ENCODE measurements at places on chromosomes 5 and 9.

DNA sequence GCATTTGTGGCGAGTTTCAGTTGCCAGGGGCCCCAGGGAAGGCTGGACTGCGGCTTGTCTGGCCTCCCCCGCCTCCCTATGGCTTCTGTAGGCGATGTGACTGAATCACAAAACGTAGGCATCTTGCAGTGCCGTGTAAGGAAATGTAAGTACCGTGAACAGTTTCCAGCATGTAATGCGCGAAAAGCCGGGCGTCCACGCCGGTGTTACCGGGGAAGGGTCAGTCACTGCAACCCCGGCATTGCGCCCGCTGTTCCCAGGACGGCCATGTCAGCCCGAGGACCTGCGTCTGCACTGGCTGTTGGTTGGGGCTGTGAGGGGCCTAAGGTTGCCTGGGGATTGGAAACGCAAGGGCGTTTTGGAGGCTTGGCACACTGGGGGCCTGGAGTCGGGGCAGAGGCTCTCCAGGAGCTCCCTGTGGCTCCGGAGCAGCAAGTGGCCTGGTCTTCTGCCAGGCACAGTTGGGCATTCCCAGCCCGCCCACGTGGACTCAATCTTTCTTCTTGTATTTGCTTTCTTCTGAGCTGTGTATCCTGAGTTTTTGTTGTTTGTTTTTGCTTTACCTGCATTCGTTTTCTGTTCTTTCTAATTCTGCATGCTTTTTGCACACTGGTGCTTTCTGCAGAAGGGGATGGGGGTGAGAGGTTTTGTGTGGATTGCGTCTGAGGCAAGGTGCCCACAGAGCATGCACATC, 36.9 kb upstream of the PLEKHG4B start:
- DNase-seq, result peak; percentile 52
- no peaks in the 10 kb centered on the region for H3K4me1 ChIP-seq
- H3K27ac ChIP-seq, result no peak overlapping the region
- peak overlapping the region; percentile 15 for H3K4me3 ChIP-seq

DNA sequence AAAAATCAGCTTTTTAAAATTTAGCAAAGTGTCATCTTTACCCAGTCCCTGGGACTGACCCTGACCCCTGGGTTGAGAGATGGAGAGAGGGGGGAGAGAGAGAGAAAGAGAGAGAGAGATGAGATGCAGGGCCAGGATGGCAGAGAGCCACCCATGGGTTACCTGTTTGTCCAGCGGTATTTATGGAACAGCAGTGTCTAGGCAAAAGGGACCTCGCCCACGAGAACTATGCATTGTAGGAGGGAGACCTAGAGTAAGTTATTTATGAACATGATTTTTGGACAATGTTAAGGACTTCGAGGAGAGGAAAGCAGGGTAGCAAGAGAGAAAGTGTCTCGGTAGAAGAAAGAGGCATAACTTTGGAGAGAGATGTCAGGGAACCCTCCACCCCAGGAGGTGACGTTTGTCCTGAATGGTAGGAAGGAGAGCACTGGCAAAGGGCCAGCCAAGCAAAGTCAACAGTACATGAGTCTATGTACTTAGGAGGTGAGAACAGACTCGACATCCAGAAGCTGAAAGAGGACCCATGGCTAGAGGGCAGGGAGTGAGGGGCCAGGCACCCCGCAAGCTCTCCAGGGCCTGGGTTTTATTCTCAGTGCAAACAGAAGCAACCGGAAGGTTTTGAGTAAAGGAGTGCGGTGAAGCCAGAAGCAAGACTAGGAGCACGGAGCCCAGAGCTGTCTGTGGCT, 30.5 kb upstream of the MSX2 start:
- H3K27me3 ChIP-seq, result peaks cover 50% of the 10 kb centered on the region
- H3K4me1 ChIP-seq, result no peaks in the 10 kb centered on the region
- H3K27ac ChIP-seq, result no peak overlapping the region
- DNase-seq, result no peak

- H3K27me3 ChIP-seq, result no peaks in the 10 kb centered on the region
- H3K4me1 ChIP-seq, result no peaks in the 10 kb centered on the region
- no peak overlapping the region for H3K4me3 ChIP-seq
Measured at GRCh38 chr9:100784755-100785154, 206.9 kb downstream of the CAVIN4 start.

GRCh38 chr5:174990909-174991308, 266.5 kb downstream of the MSX2 start:
- no peak overlapping the region for H3K27ac ChIP-seq
- H3K36me3 ChIP-seq, result no peaks in the 10 kb centered on the region

- H3K36me3 ChIP-seq, result no peaks in the 10 kb centered on the region
- DNase-seq, result no peak
- H3K4me3 ChIP-seq, result no peak overlapping the region
Measured at GRCh38 chr5:112263469-112263868, 155.6 kb downstream of the EPB41L4A start.

- H3K27me3 ChIP-seq, result peaks cover 12% of the 10 kb centered on the region
- H3K36me3 ChIP-seq, result no peaks in the 10 kb centered on the region
- no peak overlapping the region for H3K4me3 ChIP-seq
- DNase-seq, result no peak
- no peaks in the 10 kb centered on the region for H3K4me1 ChIP-seq
Measured at GRCh38 chr5:82465235-82465634, 187.1 kb upstream of the RPS23 start.

DNA sequence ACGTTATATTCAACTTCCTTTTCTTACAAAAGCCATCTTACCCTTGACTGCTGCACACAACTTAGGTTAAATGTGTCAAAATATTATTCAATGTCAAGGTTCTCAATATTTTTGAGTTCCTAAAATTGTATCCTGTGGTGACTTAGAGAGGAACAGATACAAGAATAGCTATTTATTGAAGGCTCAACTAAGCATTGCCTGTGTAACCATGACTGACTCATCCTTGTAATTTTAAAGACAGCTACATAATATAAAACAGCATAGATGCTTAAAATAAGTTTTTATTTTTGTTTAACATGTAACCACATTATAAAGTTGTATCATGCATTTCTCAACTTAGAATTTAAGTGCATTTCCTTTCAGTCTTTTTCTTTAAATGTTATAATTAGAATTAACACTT, 312.9 kb upstream of the RGMB start:
- no peaks in the 10 kb centered on the region for H3K4me1 ChIP-seq
- no peaks in the 10 kb centered on the region for H3K27me3 ChIP-seq
- no peaks in the 10 kb centered on the region for H3K36me3 ChIP-seq
- DNase-seq, result no peak
- no peak overlapping the region for H3K4me3 ChIP-seq
- no peak overlapping the region for H3K27ac ChIP-seq

DNA sequence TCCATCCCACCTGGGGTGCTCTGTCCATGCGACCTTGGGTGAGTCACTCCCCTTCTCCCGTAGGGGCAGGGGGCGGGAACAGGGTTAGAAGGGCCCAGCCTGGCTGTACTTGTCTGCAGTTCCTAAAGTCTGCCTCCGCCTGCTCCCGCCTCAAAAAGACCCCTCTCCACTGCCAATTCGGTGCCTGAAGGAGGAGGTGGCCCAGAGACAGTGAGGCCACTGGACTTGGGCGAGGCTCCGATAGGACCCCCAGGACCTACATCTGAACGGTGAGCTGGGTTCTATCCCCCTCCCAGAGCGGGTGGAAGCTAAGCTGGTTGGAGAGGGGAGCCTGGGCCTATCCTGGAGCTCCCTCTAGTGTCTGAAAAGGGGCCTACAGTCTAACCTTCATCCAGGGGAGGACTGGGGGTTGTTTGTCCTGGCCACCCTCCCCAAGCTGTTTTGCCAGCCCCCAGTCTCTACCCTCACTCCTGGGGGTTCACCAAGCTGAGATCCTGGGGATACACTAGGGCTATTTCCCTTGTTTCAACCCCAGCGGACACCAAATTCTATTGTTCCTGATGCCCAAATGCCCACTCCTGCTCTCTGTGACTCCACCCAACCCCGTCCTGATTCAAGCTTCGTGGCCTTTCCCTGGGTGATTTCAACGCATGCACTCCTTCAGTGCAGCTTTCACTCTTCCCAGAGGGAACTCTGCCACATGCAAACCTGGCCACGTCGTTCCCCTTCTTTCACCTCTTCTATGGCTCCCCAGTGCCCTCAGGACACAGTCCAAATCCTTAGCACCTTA, 6.1 kb upstream of the CRB2 start:
- H3K4me1 ChIP-seq, result peaks cover 6% of the 10 kb centered on the region
- DNase-seq, result peak; percentile 92
- no peak overlapping the region for H3K4me3 ChIP-seq
- H3K27me3 ChIP-seq, result peaks cover 6% of the 10 kb centered on the region

- no peak overlapping the region for H3K4me3 ChIP-seq
- no peak for DNase-seq
- H3K27ac ChIP-seq, result no peak overlapping the region
- no peaks in the 10 kb centered on the region for H3K36me3 ChIP-seq
- no peaks in the 10 kb centered on the region for H3K27me3 ChIP-seq
Measured at GRCh38 chr9:131053896-131054295, 42.4 kb upstream of the AIF1L start.

DNA sequence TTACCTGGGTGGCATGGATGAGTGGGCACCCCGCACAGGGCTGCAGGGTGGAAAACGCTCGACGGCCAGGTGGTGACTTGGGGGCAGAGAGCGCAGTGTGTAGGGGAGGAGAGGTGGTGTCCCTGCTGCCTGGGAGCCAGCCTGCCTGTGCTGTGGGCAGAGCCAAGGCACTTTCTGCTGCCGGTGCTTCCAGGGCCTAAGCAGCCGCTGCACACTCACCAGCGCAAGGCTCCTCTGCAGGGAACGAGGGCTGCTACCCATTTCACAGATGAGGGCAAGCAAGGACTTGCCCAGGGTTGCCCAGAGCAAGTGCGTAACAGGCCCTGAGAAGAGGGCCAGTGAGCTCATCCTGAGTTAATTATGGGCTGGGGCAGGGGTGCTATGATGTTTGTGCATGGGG, 62.5 kb downstream of the CRB2 start:
- DNase-seq, result no peak
- no peaks in the 10 kb centered on the region for H3K27me3 ChIP-seq
- H3K27ac ChIP-seq, result no peak overlapping the region
- peaks cover 2% of the 10 kb centered on the region for H3K4me1 ChIP-seq

DNA sequence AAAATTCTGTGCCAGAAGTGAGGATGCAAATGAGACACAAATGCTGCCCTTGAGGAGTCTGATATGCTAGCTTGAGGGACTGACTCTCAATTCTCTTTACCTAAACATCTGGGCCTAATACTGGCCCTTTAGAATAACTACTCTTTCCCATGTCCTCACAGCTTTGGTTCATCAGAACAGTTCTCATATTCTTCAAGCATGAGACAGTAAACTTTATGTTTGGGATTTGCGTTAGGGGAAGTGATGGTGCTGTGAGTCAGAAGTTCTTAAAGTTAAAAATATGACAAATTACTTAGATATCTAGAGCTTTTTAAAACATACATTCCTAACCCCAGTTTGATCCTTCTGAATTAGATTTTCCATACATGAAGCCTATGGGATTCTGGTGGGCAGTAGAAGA, 665.0 kb upstream of the RGMB start:
- H3K4me3 ChIP-seq, result no peak overlapping the region
- H3K4me1 ChIP-seq, result no peaks in the 10 kb centered on the region

DNA sequence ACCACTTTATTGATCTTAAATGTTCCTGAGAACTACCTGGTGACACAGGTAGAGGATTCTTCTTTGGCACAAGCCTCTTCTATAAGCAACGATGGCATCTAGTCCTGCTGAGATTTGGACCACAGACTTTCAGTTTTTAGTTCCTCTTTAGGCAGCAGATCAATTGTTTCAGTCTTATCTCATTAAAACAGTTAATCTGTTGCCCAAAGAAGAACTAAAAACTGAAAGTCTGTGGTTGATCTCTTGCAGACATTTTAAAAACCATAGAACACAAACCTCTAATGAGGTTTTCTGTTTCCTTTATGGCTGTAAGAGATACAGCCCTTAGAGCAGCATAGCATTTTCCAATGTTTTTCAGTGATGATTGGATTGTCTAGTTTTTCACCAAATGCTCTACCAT, 480.9 kb downstream of the MTRR start:
- no peak for DNase-seq
- no peaks in the 10 kb centered on the region for H3K36me3 ChIP-seq
- no peak overlapping the region for H3K27ac ChIP-seq
- no peak overlapping the region for H3K4me3 ChIP-seq
- no peaks in the 10 kb centered on the region for H3K27me3 ChIP-seq
- no peaks in the 10 kb centered on the region for H3K4me1 ChIP-seq

GRCh38 chr9:70924380-70924779, 197.0 kb downstream of the TRPM3 start:
- H3K4me3 ChIP-seq, result no peak overlapping the region
- H3K27me3 ChIP-seq, result peaks cover 2% of the 10 kb centered on the region
- no peaks in the 10 kb centered on the region for H3K36me3 ChIP-seq
- no peaks in the 10 kb centered on the region for H3K4me1 ChIP-seq
- no peak for DNase-seq
- H3K27ac ChIP-seq, result no peak overlapping the region

DNA sequence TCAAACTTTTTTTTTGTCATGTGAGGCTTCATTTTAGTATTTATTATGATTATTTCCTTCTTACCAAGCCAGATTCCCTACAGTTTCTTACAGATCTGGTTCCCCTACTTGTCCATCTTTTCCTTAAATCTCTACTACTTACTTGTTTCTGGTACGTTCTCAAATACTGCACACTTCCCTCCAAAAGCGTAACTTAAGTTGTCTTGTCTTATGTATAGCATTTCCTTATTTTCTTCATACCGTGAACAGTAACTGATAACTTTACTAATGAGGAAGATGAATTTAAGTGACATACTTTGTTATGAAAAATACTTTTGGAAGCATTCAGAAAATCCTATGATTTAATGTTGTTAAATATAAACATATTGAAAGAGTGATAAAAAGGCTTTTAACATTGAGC, 67.3 kb downstream of the PARP8 start:
- H3K36me3 ChIP-seq, result peaks cover 15% of the 10 kb centered on the region
- peaks cover 4% of the 10 kb centered on the region for H3K4me1 ChIP-seq
- no peak overlapping the region for H3K27ac ChIP-seq
- no peak for DNase-seq

GRCh38 chr5:164958688-164959087, 1453.3 kb downstream of the MAT2B start:
- no peaks in the 10 kb centered on the region for H3K27me3 ChIP-seq
- no peaks in the 10 kb centered on the region for H3K4me1 ChIP-seq
- H3K4me3 ChIP-seq, result no peak overlapping the region
- no peaks in the 10 kb centered on the region for H3K36me3 ChIP-seq

- no peaks in the 10 kb centered on the region for H3K27me3 ChIP-seq
- H3K4me3 ChIP-seq, result no peak within 1 kb of the TSS
- H3K4me1 ChIP-seq, result no peaks in the 10 kb centered on the region
- no peak within 1 kb of the TSS for H3K27ac ChIP-seq
Measured at GRCh38 chr5:140855772-140856674, at the start of gene PCDHA10. TSS of gene PCDHA10 (plus strand) at chr5:140855897. CDS start at chr5:140856049, 152 bp downstream.

GRCh38 chr5:142492781-142493281, 168.0 kb upstream of the SPRY4 start:
- no peak overlapping the region for H3K4me3 ChIP-seq
- H3K27me3 ChIP-seq, result peaks cover 3% of the 10 kb centered on the region
- H3K4me1 ChIP-seq, result no peaks in the 10 kb centered on the region
- DNase-seq, result no peak

GRCh38 chr5:157366741-157367674, 93.0 kb upstream of the NIPAL4 start:
- peaks cover 63% of the 10 kb centered on the region for H3K36me3 ChIP-seq
- H3K4me3 ChIP-seq, result no peak overlapping the region
- DNase-seq, result no peak
- H3K27ac ChIP-seq, result peak overlapping the region; percentile 57
- H3K27me3 ChIP-seq, result no peaks in the 10 kb centered on the region

- peak overlapping the region; percentile 92 for H3K4me3 ChIP-seq
- H3K27me3 ChIP-seq, result peaks cover 5% of the 10 kb centered on the region
- peak; percentile 84 for DNase-seq
- peaks cover 10% of the 10 kb centered on the region for H3K36me3 ChIP-seq
- H3K4me1 ChIP-seq, result peaks cover 25% of the 10 kb centered on the region
- peak overlapping the region; percentile 98 for H3K27ac ChIP-seq
Measured at GRCh38 chr9:20624201-20625002, 2.1 kb upstream of the MLLT3 start.
